ENCODE measurements at places on chromosomes 7 and 10.
A peak's percentile ranks its signal among the peaks of the same experiment; 100 is the strongest.

DNA sequence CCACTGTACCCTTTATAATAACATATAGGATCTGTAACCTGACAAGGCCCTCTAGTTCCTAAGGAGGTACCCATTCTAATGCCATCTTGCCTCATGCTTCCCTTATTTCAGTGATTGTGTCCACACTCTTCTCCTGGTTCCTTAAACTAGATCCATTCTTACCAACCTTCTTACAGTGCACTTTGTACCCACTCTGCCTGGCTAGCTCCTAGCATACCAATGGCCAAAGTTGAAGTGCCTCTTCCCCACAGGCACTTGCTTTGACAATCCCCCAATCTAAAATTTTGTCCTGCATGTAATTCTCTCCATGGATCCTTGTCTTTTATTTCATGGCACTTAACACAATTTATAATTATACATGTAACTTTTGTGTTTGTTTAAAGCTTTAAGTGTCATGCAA is 40.9 kb downstream of the CCDC71L start:
- no peak for DNase-seq

DNA sequence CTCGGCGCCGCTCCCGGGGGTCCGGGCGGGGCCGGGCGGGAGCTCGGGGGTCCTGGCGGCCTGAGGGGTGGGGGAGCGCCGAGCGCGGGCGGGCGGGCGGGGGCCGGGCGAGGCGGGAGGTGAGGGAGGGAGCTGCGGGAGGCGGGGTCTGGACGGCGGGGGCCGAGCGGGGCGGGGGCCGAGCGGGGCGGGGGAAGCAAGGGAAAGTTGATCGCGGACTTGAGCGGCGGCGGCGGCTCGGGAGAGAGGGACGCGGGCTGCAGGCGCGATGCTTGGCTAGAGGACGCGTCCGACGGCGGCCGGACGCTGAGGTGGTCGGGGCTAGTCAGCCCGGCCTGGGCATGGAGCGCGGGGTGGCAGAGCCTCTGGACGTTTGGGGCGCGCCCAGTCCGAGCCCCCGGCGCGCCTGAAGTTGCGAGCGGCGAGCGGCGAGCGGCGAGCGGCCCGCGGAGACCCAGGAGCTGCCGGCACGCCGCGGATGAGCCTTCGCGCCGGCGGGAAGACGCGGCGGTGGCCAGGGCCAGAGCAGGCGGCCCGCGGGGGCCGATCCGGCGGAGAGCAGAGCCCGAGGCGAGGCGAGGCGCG is at the start of gene CDH23:
CDH23 (plus strand) TSS at position 210 of the 585 bp plus-strand sequence. CDS start 42,912 bp downstream, outside the sequence.
- peak; percentile 49 for DNase-seq

DNA sequence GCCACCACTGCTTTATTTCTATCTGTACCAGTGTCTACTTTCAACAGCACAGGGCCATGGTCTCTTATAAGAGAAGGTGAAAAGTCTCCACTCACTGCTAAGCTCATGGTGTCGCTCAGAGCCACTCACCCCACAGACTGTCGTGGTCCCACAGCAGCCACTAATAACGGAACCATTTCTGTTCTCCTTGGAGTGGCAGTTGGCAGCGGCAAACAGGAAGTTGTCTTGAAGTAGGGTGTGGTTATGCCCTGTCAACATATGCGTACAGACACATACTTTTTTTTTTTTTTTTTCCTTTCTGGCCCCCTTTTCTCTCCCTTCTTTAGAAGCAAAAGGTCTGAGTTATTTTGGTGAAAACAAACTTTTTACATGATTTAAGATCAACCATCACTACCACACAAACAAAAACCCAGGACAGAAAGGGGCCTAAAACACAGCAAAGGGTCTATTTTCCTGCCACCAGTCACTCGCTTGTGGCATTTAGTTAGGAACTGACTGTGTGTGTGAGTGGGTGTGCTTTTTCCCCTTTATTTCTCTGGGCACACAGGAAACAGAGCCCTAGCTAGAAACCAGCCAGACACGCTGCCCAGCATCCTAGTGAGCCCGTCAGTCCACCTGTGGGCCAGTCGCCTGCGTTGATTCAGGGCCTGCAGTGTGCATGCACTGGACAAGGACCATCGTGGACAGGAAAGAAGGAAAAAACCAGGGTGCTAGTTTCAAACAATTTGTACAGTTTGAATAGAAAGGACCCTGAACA is 96.7 kb upstream of the EFCAB10 start:
- peak; percentile 45 for DNase-seq

- DNase-seq, result no peak
Measured at GRCh38 chr10:100669616-100670015, 75.8 kb upstream of the PAX2 start.

DNA sequence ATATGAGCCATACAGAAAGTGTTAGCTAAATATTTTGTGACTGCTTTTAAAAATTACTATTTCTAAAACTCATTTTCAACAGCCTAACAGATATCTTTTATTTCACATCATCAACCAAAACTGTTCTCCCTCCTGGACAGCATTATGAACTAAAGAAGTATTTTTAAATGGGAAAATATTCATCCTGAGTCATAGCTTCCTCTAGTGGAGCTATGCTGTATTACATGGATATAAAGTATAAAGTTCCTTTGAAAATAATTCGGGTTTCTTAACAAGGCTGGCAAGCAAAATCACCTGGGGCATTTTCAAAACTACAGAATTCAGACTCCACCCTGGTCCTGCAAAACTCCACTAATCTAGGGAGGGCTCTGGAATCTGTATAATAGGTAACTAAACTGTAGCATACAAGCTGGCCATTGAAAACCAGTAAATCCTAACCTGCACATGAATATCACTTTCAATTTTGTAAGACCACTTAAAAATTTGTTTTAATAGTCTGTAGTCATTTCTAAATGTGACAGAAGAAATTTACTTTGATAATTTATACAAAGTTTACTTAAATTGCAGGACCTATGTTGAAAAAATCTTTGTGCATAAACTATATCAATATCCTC is 53.5 kb downstream of the SCIN start:
- peak; percentile 43 for DNase-seq

DNA sequence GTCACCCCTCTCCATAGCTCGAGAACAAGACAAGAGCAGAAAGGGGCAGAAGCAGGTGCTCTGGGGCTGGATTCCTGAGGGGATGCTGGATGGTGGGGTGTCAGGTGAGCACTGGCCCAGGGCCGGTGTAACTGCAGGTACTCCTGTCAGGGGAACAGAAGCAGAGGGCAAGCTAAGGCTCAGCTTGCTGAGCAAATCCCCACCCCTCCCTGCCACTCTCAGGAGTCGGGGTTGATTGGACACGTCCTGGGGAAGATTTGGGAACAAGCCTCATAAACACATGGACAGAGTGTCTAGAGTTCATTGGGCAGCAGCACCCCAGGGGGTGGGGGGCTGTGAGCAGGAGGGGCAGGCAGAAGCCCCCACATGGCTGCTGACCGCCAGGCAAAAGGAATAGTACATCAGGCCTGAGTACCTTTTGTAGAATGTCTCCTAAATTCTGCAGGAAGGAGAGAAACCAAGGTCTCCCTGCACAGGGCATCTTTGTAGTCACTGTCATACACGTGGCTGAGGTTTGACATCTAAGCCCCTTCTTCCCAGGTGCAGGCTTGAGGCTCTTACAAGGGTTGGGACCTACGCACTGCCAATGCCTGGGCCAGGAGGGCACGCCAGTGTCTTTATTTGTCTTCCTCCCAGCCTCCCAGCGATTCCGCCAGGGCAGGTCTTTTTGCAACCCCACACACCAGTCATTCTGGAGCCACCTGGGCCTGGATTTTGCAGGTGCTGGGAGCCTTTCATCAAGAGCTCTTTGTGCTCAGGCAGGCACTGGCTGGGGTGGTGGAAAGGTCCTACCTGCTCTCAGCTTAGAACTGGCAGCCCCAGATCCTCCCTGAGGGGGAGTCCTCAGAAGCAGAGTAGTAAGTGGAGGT is 2.8 kb downstream of the CALML3 start:
- peak; percentile 48 for DNase-seq

- no peak for DNase-seq
Measured at GRCh38 chr10:31484431-31485135, 165.6 kb downstream of the ZEB1 start.

GRCh38 chr7:73876973-73877372 is 16.0 kb downstream of the TMEM270 start:
- DNase-seq, result no peak

- no peak for DNase-seq
Measured at GRCh38 chr7:102404005-102404861, 8.1 kb downstream of the PRKRIP1 start.

- peak; percentile 70 for DNase-seq
Measured at GRCh38 chr10:11036424-11037011, 18.8 kb downstream of the CELF2 start.

DNA sequence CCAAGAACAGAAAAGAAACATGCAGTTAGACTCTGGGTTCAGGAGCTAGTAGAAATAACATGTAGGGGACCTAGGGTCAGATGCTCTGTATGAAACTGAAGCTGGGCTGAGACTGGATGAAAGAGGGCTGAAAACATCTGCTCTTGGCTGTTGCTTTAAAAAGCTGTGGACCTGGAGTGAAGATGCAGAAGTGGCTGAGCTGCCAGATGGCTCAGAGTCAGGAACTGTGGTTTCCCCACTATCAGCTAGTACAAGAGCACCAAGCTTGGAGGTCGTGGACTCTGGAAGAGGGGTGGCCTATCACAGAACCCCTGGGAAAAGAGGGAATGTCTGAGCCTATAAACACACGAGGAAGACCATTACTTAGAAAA is 5.9 kb downstream of the ADK start:
- DNase-seq, result peak; percentile 40

DNA sequence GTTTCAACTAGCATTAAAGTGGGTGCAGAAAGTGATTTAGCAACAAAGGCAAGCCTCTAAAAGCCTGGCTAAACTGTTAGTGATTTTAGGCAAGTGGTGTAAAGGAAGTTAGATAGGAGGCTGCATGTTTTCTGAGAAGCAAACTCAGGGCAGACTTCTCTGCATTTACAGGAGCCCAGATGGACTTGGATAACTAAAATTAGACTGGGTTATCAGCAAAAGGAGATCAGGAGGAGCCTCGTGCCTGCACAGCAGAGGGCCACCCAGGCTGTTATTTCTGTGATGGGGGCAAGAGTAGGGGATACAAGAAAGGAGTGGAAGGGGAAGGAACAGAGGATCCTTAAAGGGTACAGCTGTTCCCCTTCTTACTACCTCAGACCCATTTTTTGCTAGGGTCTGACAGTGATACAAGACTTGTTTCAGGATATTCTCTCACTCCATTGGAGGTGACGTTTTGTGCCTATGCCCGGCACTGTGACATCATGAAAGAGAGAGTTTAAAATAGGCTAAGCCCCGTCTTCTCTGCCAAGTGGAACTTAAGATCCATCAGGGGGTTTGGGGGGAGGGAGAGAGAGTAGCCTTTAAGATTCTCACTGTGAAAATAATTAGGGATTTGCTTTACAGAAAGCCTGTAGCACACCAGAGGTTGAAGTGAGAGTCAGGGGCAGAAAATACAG is 49.6 kb upstream of the PDCD4 start:
- peak; percentile 62 for DNase-seq

- no peak for DNase-seq
Measured at GRCh38 chr7:87159538-87159937, 7.3 kb downstream of the DMTF1 start.

GRCh38 chr10:92846854-92847201 is 1.5 kb upstream of the EXOC6 start:
- DNase-seq, result no peak

- no peak for DNase-seq
Measured at GRCh38 chr7:28782362-28782761, 175.8 kb downstream of the TRIL start.

DNA sequence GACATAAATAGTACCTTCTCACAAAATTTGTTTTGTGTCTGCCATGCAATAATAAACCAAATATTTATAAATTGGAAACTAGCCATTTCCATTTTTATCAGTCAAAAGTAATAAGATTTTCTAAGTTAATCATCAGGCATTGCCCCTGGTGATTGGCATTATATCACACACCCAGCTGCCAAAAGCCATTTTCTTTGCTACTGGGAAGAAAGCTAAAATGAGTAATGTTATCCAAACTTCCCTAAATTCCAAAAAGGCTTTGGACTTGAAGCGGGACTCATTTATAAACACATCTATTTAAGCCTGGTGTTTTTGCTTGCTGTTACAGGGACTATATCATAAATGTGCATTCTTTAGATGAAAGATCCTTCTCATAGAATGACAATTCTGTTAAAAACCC is 86.0 kb downstream of the AKR1D1 start:
- no peak for DNase-seq

- no peak for DNase-seq
Measured at GRCh38 chr7:141874787-141875186, 33.5 kb upstream of the PRSS37 start.

DNA sequence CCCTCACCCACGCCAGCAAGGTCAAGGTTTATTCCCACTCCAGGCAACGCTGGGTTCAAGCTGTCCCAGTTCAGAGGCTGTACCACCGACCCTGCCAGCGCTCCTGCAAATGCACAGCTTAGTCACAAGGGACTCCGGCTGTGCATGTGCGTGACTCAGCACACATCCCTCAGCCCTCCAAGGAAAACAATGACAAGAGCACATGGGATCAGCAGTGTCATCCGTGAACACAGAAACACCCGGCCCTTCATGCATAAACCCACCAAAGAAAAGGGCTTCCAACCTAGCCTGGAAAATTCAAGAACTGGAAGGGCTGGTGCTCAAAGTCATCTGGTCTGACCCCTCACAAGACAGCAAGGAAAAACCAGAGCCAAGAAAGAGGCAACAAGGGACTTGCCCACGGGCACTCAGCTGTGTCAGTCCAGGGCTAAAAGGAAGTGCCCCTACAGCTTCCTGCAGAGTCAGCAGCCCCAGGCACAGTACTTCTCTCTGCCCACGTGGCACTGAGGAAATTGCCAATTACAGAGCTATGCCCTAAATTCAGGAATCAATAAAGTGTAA is 106.1 kb downstream of the KCNMA1 start:
- no peak for DNase-seq

GRCh38 chr10:3201796-3202195 is 29.2 kb upstream of the PITRM1 start:
- no peak for DNase-seq

DNA sequence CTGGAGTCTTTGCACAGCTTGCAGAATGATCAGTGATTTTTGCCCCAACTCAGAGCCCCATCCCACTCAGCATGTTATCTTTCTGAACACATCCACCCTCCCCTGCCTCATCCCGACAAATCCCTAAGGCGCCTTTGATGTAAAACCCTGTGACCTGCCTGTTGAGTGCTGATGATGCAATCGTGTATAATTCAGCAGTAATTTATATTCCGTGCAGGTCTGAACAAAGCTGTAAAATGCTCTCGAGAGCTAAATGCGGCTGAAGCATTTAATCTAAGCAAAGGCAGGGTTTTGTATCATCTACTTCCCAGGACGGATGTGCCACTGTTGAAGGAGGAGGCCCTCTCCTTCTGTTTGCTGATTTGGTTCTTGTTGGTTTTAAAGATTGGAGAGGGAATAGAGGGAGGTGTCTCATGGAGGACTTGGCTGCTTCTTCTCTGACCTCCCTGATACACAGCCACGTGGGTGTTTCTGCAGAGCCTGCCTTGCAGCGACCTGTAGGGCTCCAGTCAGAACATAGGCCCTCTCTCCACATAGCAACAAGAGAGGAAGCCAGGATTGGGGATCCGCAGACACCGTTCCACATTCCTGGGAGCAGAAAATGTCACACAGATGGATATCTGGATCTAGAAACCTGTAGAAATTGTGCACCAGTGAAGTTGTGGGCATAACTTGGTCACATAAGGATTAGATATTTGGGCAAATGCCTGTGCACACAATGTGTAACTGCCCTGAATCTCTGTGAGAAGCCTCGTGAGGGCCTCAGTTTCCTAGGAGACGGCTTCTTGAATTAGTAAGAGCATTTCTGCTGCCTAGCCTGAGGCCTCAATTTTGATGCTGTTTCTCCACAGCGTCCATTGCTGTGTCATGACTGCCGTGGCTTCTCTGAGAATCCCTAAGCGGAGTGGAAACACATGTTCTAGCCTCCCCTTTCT is 90.2 kb upstream of the AGK start:
- no peak for DNase-seq

GRCh38 chr7:51223505-51223904 is 93.1 kb downstream of the COBL start:
- DNase-seq, result no peak
